ENCODE measurements at places on chromosomes 5 and 9. TPM values are rescaled to one million over a fixed set of nuclear protein-coding genes. Genes with fewer than 3 reads are reported as not detected.

DNA sequence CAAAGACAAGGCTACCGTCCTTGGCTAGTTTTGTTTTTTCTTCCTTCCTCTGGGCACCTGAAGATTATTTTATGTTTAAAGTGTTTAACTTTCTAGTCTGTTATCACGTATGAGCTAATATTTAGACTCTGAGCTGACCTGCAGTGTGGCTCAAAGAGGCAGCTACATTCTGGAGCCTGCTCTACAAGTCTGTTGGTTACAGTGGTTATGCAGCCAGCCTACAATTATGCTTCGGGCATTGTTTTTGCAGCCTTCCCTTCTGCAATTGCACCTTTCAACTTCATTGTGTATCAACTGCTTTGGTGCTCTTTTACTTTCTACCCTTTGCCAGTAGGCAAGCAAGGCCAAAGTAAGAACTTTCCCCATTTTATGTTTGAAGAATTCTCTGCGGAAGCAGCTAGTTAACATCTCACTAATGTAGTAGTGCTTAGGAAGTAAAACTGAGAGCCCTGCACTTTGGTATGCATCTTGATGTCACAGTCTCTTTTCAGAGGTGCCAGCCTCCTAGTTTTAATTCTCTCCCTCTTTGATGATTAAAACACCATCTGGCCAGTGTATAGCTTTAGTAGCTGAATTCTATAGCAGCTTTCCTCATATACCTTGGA lies 322.1 kb downstream of the FAM170A start:
- DNase-seq, result no peak

DNA sequence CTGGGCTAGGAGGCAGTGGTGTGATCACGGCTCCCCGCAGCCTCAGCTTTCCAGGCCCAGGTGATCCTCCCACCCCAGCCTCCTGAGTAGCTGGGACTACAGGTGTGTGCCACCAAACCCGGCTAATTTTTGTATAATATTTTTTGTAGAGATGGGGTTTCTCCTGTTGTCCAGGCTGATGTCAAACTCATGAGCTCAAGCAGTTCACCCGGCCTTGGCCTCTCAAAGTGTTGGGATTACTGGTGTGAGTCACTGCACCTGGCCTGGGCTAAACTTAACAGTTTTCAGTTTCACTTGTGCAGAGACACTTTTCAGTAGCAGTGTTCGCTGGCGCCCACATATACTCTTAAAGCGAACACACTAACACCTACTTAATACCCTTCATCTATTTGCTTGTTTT lies 205.6 kb upstream of the ZNF608 start:
- DNase-seq, result no peak

DNA sequence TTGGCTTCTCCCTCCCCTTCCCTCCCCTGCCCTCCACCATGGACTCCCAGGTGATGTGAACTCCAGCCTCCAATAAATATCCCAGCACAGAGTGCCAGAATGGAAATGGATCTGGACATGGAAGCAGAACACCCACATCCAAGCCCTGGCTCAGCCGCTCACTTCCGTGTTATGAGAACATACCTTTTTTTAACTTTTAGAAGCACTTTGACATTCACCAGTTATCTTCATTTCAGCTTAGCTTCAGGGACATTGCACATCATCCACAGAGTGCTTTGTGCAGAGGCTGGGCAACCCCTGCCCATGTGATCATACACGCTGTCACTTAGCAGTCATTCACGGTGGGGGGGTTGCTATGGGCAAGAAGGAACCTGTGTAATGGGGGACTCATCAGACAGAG lies 9.1 kb downstream of the AFAP1L1 start:
- DNase-seq, result no peak

DNA sequence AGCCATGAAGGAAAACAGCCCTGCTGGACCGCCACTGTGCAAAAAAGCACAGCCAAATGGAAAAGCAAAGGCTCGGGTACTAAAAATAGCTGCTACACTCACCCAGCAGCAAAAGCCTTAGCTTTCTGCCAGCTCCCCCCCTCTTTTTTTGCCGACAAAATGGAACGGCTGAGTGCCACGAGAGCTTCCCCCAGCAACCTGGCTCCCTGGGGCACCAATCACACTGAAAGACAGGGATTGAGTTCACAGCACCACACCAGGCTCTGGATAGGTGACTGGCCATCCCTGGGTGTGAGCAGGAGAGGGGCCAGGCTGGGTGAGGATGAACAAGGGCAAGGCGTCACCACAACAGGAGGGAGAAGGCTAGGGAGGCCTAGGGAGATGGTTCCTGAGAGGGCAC lies 66.7 kb downstream of the SIL1 start:
- no peak for DNase-seq

DNA sequence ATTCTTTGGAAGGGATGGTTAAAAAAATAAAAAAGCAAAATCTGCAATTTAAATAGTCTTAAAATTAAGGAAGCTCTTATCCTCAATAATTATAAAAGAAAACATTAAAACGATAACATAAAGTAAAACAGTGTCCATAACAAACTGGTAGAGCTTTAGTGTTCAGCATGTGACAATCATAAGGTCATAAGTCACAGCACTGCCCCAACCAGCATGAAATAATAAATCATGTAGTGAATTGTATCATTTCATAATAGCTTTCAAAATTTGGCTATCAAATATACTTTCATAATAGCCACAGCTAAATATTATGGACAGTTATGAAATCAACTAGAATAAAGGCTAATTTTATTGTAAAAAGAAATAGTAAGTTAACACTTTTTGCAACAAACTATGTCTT lies 10.0 kb downstream of the NR3C1 start:
- no peak for DNase-seq

GRCh38 chr9:127144670-127145445 lies 22.4 kb upstream of the ANGPTL2 start:
- DNase-seq, result no peak

TXNDC8 gene
- total RNA-seq, result not detected

DNA sequence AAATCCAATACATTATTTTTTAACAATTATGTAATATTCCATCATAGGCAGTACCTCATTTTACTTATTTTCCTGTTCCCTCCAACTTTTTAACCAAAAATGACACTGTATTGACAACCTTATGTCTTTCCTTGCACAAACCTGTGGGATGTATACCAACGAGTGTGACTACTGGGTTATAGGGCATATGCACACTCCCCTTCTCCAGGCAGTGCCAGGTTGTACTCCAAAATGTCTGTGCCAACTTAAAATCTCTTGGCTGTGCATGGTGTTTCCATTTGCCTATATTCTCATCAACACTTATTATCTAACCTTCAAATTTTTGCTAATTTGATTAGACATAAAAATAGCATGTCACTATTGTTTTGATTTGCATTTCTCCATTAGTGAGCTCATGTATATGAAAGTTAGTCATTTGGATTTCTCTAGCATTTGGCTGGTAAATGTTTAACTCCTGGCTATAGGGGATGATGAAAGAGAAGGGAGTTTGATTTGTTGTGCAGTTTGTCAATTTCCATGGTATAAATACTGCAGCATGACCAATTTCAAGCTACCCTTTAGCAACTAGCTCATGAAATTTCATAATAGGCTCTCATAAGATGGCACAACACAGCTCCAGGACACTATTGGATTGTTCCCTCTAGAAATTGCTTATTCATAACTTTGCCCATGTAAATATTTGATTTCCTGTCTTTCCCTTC lies 129.9 kb downstream of the BAAT start:
- no peak for DNase-seq

DNA sequence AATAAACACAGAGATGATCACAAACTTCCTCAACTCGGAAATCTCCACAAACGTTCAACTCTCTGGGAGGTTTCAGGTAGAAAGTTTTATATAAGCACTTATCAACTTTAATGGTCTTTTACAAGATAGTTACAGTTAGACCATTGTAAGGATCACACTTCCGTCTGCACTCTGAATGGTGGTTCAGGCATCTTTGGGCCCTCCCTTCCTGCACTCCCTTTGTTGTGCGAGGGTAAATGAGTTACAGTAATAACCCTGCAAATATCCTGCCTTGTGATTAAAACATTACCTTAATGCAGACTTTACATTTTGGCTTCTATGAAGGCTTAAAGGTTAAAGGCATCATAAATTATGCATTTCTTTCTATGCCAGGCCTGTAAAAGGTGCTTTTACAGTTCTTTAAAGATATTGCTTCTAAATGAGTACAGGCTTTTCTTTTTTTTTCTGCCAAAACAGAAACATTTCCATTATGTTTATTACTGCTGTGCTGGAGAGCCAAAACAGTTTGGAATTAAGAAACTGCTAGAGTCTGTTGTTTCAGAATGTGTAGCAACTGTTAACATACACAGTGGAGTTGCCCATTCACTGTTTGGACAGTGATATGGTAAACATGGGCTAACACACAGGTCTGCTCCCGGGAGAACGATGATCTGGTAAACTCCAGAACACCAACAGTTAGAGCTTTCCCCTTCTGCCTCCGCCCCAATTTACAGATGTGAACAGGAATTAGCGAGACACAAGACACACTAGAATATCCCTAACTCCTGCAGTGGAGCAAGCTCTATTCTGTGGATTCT lies 1.1 kb downstream of the PRUNE2 start:
- no peak for DNase-seq

DNA sequence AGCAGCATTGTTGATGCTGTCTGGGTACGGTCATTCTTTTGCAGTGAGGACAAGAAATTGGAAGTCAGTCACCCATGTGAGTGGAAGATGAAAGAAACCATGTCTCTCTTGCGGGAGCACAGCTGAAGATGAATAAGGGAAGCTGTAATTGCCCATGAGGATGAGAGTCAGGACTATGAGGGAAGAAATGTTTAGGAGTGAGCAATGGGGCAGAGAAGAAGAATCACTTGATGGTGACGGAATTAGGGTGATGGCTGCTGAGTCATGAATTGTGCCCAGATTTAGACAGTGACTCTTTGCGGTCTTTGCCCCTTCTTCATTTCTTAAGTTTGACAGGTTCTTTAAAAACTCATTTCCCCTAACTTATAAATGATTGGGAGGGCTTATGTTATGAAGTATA lies 183.3 kb downstream of the MAST4 start:
- no peak for DNase-seq
